ENCODE measurements at places on chromosomes 4 and X. TPM values are rescaled to one million over a fixed set of nuclear protein-coding genes. Genes with fewer than 3 reads are reported as not detected.

The TMSB15A gene
- 6.3 TPM for total RNA-seq

The SUPT20HL2 gene
- total RNA-seq: not detected

The MAGEB6 gene
- not detected for total RNA-seq

The ITIH6 gene
- total RNA-seq: under 0.01 TPM
